HFFc6 (cell line): ENCODE measurements at places on chromosomes 1 and 21. TPM values are rescaled to one million over a fixed set of nuclear protein-coding genes. Genes with fewer than 3 reads are reported as not detected.

DNA sequence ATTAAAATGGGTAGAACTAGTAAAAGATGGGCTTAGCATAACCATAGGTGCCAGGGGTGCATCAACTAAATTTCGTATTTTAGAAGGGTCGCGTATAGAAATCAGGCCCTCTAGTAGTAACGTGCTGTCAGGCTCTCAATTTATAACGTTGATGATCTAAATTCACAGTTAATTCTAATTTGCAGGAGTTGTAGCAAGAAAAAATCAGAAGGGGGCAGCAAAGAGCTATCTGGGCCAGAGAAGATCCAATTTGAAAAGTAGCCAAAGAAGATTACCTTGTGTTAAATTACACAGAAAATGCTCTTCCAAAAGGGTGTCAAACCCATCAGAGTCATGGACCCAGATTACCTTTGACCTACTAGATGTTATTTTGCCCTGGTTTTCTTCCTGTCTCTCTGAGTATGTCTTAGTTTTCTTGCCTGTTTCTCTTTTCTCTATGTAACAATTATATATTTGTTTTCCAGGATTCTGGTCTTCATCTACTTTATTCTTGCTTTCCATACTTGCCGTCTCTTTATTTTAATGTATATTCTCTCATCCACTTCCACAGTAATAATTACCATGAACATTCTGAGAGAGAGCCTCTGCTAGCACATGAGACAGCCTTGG is 1030.9 kb downstream of the AMY1C start:
- peak; percentile 3 for DNase-seq

DNA sequence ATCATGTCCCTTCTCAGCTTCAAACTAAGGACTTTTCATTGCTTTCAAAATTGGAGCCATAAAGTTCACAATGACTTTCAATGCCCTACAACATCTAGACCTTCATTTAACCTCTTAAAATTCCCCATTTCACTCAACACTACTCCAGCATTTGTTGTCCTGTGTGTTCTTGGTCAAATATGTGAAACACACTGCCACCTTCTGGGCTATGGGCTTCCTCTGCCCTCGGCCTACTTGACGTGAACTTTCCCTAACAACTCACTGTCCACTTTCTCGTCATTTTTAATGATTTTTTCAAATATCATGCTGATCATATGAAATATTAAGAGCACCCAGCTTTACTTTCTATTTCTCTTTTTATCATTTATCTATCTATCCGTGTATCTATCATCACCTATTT is 2018.4 kb downstream of the NCAM2 start:
- no peak for DNase-seq

PIGR gene
- total RNA-seq = not detected in 3 replicates

DNA sequence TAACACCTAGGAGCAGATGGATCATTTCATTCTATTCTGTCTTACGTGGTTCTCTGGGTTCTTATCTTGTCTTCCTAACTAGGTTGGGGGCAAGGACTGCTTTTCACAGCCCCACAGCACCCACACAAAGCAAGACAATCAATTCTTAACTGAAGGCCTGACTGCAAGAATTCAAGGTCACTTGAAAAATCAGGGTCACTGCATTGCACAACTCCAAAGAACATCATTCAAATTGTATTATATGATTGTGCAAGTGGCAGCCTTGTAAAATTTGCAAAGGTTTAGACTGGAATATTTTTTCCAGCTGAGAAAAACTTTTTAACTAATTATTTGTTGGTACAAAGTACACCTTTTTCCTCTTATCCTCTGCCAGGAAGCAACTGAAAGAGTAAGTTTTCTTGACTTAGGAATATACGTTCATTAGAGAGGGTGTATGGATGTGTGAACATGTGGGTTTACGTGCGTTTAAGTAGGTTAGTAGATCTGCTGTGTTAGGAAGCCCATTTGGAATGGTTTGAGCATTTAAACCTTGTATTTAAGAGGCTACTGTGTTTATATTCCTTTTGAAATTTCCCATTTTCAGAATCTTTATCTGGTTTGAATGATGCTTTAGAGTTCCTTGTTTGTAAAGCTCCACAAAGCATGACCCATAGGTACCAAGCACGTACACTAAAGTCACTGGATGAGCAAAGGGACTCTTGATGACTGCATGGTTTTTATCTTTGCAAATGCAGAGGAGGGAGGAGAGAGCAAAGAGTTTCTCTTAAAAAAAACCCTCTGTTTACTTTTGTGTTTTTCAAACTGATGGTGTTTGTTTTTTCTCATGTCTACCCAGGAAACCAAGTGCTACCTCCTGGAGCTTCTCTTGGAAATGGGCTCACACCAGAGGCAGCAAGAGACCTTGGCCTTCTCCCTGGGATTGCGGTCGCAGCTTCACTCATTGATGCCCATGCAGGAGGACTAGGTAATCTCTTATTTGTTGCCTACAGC is 214.9 kb downstream of the FGGY start:
- no peak for DNase-seq

DNA sequence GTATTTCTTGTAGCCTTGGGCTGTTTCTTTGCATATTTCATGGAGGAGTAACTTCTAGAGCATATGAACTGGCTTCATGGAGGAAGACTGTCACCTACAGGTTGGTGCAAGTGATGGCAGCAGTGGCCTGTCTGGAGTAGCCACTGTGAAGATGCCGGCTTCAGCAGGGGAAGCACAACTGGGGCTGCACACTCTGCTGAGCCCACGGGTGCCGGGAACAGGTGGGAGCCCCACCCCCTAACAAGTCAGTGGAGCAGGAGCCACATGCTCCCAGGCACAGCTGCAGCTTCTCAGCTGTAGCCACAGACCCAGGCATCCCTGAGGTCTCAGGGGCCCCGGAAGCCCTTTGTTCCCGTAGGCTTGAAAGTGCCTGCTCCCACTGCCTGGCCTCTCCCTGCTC is 43.2 kb upstream of the C1orf185 start:
- peak; percentile 50 for DNase-seq

- DNase-seq = no peak
These were observed 126.6 kb upstream of the COA6 start for GRCh38 chr1:234246638-234247116.

- no peak for DNase-seq
These were observed 354.6 kb downstream of the PDE4B start for GRCh38 chr1:66147226-66147835.

NTMT2 gene
- total RNA-seq = not detected in 3 replicates

LIN28A gene
- not detected in 3 replicates for total RNA-seq

DNA sequence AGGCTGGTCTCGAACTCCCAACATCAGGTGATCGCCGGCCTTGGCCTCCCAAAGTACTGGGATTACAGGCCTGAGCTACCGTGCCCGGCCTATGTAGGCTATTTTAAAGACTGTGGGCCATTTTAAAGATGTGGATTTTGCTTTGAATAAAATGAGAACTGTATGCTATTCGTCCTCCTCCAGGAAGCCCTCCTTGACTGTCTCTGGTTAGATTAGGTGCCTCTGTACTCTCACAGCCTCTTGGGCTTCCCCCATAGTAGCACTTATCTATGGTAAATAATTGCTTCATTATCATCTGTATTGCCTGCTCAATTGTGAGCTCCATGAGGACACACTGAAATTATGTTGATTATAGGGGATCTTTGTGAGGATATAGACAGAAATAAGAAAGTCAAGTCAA is 20.5 kb upstream of the ERI3 start:
- DNase-seq = no peak

ZMYM1 gene
- total RNA-seq = 16.0 to 20.2 TPM (median 17.4 TPM) in 3 replicates

DNA sequence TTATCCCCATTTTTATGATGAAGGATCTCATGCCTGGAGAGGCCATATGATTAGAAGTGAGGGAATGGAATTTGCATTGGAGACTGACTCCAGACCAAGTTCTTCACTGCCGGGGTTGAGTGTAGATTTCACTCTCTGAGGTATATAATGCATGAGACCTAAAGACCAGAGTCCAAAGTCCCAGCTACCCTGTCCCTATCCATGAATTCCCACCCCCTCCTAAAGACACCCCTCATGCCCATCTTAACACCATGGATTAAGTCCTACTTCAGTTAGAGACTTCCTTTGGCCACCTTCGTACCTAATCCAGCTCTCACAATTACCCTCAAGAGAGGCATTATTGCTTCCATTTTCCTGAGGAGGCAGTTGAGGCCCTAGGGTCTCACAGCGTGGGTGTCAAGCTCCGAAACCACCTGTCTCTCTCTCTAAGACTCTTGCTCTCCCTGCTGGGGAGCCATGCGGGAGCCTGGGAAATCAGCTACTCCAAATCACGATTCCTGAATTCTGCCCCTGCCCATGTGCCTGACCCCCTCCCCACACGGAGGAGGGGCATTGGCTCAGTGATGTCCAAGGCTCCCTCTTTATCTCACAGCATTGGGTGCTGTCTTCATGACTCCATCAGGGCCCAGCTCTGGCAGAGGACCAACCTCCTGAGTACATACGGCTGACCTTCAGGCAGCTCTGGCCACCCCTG is 11.7 kb upstream of the FOXO6 start:
- no peak for DNase-seq

KRTAP12-3 gene
- total RNA-seq = not detected in 3 replicates

GRCh38 chr1:18557621-18558465 is 72.8 kb upstream of the PAX7 start:
- DNase-seq = no peak

SPRR2B gene
- not detected in 3 replicates for total RNA-seq

DNA sequence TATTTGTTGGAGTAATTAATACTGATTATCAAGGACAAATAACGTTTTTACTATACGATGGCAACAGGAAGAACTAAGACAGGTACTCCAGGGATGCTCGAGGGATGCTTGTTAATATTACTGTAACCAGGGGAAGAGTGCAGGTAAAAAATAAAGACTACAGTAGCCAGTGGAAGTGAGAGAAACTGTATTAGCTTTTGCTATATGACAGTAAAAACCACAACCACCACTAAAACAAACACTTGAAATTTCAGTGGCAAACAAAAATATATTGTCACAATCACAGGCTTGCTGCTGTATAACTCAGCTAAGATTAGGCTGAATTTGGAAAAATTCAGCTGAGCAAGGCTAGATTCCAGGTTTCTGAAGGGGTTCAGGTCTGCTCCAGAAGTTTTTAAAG is 812.6 kb upstream of the ADGRL4 start:
- DNase-seq = no peak
